ENCODE measurements at places on chromosomes 5 and 9. TPM values are rescaled to one million over a fixed set of nuclear protein-coding genes. Genes with fewer than 3 reads are reported as not detected.

DNA sequence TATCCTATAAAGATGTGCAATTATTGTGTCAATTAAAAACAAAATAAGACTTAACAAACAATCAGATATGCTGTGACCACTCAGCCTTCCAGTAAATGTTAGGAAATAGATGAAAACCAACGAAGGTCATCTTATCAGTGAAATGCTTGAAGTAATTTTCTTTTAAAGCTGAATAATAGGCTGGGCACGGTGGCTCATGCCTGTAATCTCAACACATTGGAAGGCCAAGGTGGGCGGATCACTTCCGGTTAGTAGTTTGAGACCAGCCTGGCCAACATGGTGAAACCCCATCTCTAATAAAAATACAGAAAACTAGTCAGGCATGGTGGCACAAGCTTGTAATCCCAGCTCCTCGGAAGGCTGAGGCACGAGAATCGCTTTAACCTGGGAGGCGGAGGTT, 31.2 kb downstream of the NLN start:
- no peak for DNase-seq

- DNase-seq, result no peak
Measured at GRCh38 chr9:129761293-129761900, 8.6 kb upstream of the PTGES start.

DNA sequence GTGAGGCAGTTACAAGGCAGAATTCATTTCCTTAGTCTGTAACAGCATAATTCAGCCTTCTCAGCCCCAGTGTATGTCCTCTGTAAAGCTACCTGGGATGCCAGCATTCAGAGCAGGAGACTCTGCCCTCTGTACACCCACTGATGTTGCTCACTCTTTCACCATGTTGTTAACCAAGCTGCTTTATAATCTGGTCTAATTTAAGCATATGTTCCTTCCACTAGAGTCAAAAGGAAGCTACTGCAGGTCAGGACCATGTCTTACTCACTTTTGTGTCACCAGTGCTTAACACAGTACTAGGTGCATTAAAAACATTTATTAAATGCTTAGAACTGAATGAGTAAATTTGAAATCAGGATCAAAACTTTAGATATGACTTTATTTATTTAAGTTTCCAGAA, 185.6 kb downstream of the FBXL17 start:
- DNase-seq, result no peak

GRCh38 chr9:30075451-30076199, 2308.8 kb upstream of the ACO1 start:
- peak; percentile 55 for DNase-seq

PCDHB12 gene
- total RNA-seq, result not detected

GRCh38 chr5:133423011-133423617, 189.2 kb downstream of the FSTL4 start:
- DNase-seq, result no peak

DNA sequence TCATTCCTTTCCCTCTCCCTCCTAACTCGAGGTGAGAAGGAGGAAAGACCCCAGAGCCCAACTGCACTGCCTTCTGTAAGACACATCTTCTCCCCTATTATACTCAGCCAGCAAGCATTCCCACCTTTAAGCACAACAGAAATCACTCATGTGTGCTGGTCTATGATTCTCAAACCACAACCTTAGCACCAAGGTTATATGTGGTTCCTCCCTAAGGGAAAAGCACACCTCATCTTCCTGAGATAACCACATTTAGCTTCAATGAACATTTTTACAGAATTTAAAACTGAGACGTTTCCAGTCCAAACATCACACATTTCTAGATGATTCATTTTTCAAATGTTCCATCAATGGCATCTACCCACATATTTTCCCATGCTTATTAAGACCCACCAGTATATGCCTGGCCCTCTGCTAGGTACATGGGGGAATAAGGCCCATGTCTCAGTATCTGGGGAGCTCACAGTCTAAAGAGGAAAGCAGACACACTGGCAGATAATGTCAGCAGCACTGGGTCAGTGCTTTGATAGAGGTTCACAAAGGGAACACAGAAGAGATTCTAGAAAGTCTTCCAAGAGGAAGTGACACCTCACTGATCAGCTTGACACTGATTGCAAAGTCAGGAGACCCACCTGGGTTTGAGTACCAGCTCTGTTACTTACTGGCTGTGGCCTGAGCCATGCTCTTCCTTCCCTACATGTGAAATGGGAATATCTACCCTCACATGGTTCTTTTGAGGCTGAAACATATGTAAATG, 245.4 kb downstream of the DENND1A start:
- no peak for DNase-seq

CHSY3 gene
- total RNA-seq, result 2.3 TPM

DNA sequence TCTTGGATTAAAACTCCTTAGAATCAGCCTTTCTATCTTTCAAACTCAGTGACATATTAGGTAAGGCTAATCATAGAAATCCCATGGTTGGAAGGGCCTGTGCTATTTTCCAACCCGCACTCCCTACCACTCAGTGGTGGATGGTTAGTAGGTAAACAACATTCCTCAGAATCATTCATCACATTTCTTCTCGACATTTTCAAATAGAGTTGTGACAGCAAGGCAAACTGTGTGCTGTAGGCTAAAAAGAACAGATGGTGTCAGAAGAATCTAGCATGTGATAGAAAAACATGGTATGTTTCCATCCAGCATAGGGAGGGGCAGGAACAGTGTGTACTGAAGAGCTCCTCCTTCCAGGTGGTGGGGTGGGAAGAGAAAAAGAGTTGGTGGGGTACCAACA, 227.3 kb upstream of the NMUR2 start:
- no peak for DNase-seq

DNA sequence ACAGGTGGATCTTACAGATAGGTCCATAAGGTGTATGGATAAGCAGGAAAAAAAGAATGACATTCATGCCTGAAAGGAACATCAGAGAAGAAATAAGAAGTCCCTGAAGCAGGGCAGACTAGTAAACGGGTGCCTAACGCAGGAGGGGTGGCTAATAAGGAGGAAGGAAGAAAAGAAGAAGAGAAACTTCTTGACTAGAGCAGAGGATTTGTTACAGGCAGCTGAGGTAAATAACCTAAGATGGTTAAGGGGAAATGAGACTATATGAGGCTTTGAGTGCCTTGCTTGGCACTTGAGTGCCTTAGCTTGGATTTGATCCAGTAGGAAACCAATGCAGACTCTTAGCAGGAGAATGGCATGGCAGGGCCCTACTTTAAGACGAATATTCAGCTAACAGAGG, 313.5 kb upstream of the PDE4D start:
- no peak for DNase-seq

GRCh38 chr5:84861306-84861705, 476.6 kb upstream of the EDIL3 start:
- DNase-seq, result no peak

TAF11L10 gene
- total RNA-seq, result not detected

DNA sequence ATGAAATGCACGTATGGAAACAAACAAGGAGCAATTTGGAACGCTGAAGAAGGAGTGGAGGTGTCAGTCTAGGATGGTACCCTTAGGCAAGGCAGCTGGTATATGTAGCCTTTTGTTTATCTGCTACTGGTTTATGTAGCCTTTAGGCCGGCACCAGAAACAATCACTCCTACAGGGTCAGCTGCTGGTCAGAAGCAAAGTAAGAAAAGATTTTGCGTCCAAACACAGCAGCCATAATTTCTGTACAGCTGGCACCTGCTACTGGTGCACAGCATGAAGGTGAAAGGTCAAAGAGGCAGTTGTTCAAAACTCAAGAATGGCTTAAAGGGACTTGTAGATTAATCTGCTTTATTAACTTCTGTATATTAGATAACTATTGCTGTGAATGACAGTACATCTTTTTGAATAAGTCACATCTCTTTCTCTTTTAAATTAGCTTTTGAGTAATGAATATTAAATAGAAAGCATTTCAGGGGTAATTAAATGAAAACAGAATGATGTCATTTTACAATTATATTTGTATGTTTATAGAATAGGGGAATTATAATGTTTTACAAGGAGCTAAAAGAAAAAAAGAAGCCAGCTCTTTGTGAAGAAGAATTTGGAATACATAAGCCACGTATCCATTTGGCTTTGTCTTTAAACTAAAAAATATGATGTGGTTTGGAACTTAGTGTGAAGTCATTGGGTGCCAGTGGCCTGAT, 33.1 kb upstream of the TLX3 start:
- DNase-seq, result no peak

SPINK7 gene
- total RNA-seq, result not detected

PRKACG gene
- total RNA-seq, result not detected

GABRA6 gene
- total RNA-seq, result not detected

DNA sequence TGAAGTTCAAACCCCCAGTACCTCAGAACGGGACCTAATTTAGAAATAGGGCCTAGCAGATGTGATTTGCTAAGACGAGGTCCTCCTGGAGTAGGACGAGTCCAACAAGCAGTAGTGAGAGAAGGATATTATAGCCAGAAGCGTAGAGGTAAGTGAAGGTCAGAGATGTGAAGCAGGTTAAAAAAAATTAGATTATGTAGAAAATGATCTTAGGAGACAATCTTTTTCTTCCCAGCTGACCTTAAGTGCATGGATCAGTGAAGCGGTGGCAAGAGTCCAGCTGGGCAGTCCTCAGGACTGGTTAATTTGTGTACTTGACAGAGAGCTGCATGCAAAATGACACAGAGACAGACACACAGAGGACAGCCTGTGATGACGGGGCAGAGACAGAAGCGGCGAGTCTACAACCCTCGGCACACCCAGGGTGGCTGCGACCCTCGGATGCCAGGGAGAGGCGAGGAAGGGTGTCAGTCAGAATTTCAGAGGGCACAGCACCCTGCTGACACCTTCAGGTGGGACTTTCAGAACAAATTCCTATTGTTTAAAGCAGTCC, 131.4 kb upstream of the IRX4 start:
- no peak for DNase-seq

CCNI2 gene
- total RNA-seq, result 1.4 TPM

- no peak for DNase-seq
Measured at GRCh38 chr9:98104445-98104881, 14.6 kb downstream of the TRIM14 start.

DNA sequence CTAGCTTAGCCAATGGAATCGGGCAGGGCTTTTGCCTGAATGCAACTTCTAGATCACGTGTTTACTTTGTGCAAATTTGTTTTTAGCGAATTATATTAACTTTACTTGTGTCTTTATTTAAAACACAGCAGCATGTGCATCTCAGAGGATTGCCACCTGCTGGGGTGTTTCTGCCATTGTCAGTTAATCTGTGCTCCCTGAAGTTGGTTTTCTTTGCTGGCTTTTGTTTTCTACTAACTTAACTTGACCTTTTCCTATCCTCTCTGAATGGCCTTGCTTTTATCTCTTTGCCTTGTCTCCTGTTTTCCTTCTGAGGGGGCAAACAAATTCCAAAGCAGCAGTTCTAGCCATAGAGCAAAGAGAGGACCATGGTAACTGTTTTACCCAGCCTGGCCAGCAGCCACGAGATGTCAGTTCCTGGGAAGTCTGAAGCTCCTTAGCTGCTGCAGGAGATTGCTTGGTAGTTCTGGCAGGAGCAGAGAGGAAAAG, 67.6 kb downstream of the ARHGEF28 start:
- no peak for DNase-seq

GRCh38 chr5:115417076-115417475, 120.6 kb upstream of the CCDC112 start:
- no peak for DNase-seq

- DNase-seq, result no peak
Measured at GRCh38 chr5:35145691-35146317, 84.5 kb downstream of the PRLR start.

LIX1 gene
- not detected for total RNA-seq

- DNase-seq, result no peak
Measured at GRCh38 chr9:126860757-126861466, 473 bp downstream of the ZBTB34 start.

DNA sequence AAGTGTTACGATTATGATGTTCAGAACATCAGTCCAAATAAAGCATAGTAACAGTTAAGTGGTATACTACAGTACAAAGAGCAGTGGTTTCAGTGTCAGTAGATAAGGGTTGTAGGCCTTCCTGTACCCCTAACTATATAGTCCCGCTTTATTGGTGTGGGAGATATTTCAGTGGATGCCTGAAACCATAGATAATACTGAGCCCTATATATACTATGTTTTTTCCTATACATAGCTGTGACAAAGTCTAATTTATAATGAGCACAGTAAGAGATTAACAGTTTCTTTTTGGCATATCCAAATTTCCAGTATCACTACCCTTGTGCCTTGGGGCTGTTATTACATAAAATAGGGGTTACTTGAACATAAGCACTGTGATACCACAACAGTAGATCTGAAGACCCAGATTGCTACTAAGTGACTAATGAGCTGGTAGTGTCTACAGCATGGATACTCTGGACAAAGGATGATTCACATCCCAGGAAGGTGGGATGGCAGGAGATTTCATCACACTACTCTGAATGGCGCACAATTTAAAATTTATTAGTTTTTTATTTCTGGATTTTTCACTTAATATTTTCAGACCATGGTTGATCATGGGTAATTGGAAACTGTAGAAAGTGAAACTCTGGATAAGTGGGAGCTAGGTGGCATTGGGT, 119.3 kb downstream of the RPS23 start:
- DNase-seq, result peak; percentile 53

GRCh38 chr9:109934136-109934856, 154.3 kb downstream of the PALM2AKAP2 start:
- no peak for DNase-seq

CA9 gene
- total RNA-seq, result 8.5 TPM

JAKMIP2 gene
- total RNA-seq, result not detected

DNA sequence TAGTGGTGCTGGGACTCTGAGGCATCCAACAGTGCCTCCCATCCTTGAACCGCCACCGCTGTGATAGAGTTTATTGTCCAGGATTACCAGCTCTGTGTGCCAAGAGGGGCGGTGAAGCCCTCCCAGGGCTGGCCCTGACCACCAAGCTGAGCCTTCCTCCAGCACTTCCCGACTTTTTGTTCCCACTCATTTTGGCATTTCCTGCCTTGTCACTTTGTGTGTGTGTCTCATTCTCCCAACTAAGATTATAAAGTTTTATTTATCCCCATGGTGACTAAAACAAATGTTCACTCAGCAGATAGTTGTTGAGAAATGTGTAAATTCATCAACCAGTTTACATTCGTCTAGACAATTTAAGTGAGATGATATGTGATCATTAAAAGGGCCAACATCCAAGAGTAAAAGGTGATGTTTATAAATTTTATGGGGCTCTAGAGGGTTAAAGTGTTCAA, 2.5 kb downstream of the F2R start:
- no peak for DNase-seq

DNA sequence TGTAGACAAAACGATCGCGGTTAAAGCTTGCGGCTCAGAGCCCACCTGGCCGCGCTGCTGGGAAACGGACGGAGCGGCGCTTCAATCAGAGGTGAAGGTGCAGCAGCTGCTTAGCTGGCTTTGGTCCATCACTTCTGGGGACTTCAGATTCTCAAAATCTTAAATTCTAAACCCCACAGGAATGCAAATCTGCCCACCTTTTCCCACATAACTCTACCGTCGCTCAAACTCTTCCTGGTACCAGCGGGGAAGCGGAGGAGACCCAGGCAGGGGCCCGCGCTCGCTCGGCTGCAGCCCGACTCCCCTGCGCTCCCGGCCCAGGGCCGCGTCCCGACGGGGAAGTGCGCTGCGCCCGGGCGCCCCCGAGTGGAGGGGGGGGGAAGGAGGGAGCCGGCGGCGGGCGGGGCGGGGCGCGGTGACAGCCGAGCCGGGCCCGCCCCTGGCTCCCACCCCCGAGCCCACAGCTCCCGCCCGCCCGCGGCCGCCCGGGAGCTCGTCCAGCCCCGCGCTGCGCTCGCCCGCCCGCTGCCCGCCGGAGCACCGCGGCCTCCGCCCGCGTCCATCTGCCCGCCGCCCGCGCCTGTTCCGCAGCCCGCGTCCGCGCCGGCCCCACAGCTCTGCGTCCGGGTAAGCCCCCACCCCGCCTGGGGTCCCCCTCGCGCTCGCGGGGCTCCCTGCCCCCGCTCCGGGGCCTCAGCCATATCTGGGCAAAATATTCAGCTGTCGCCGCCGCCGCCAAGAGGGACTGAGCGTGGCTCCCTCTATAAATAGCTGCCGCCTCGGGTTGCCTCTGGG, at the start of gene TMOD1:
Gene TMOD1, plus strand, starts transcription at position 490 of the 795 bp plus-strand sequence. CDS start 22,523 bp downstream, outside the sequence.
- peak; percentile 23 for DNase-seq

IL3 gene
- total RNA-seq, result not detected

Measured in HCT116 (cell line).